ENCODE measurements at places on chromosomes 16 and 17. TPM values are rescaled to one million over a fixed set of nuclear protein-coding genes. Genes with fewer than 3 reads are reported as not detected.

FOXL1 gene
- not detected for total RNA-seq

- no peak overlapping the region for H3K27ac ChIP-seq
- no peak overlapping the region for H3K4me3 ChIP-seq
- DNase-seq, result no peak
- H3K36me3 ChIP-seq, result no peaks in the 10 kb centered on the region
- H3K27me3 ChIP-seq, result no peaks in the 10 kb centered on the region
- no peaks in the 10 kb centered on the region for H3K4me1 ChIP-seq
Measured at GRCh38 chr16:5916711-5917191, 819.2 kb upstream of the EEF2KMT start.

OR1G1 gene
- not detected for total RNA-seq

CPHXL2 gene
- total RNA-seq, result not detected

- H3K36me3 ChIP-seq, result no peaks in the 10 kb centered on the region
- H3K27me3 ChIP-seq, result peaks cover 9% of the 10 kb centered on the region
- H3K27ac ChIP-seq, result no peak overlapping the region
- no peak overlapping the region for H3K4me3 ChIP-seq
Measured at GRCh38 chr16:53043986-53044601, 8.6 kb downstream of the CHD9NB start.

DNA sequence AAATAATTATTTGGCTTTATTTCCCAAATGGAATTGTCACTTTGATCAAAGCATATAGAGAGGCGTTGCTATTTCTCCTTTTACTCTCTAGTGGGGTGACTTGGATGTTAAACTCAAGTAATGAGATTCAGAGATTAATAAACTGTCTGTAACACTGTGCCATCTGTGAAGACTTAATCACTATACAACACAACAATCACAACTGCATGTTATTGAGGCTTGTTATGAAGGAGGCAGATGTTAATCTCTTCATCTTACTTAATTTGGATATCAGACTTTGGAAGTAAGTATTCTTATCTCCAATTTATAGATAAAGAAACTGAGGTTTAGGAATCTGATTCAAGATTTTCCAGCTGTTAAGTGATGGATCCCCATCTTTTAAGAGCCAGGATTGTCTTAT is 132.5 kb downstream of the CNTNAP4 start:
- no peak overlapping the region for H3K4me3 ChIP-seq
- no peak for DNase-seq
- H3K36me3 ChIP-seq, result no peaks in the 10 kb centered on the region
- H3K27me3 ChIP-seq, result no peaks in the 10 kb centered on the region

NTN1 gene
- total RNA-seq, result 0.29 TPM

DNA sequence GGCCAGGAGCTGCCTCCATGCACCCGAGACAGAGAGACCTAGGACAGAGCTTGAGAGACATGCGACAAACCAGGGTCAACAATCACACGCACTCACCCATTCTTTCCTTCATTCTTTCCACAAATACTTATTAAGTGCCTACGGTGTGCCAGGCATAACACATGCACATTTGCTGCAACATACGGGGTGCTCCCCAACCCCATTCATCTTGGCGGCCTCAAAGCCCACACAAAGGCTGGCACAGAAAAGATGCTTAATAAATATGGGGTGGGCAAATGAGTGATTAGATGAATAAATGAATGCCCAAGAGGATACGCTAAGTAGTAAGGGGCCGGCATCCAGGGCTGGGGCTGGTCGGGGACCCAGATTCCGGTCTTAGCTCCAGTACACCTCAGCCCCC is 117.9 kb downstream of the ZNF423 start:
- no peaks in the 10 kb centered on the region for H3K4me1 ChIP-seq
- DNase-seq, result no peak
- H3K4me3 ChIP-seq, result no peak overlapping the region
- peaks cover 1% of the 10 kb centered on the region for H3K27me3 ChIP-seq

Measured in activated CD4-positive, alpha-beta memory T cell treated with anti-CD3 and anti-CD28 coated beads for 36 hours (primary cell).